NCI-H1436 (cell line): ENCODE measurements at places on chromosomes 5 and 9.

GRCh38 chr5:674630-675011 lies 18.5 kb downstream of the TPPP start:
- DNase-seq: no peak

DNA sequence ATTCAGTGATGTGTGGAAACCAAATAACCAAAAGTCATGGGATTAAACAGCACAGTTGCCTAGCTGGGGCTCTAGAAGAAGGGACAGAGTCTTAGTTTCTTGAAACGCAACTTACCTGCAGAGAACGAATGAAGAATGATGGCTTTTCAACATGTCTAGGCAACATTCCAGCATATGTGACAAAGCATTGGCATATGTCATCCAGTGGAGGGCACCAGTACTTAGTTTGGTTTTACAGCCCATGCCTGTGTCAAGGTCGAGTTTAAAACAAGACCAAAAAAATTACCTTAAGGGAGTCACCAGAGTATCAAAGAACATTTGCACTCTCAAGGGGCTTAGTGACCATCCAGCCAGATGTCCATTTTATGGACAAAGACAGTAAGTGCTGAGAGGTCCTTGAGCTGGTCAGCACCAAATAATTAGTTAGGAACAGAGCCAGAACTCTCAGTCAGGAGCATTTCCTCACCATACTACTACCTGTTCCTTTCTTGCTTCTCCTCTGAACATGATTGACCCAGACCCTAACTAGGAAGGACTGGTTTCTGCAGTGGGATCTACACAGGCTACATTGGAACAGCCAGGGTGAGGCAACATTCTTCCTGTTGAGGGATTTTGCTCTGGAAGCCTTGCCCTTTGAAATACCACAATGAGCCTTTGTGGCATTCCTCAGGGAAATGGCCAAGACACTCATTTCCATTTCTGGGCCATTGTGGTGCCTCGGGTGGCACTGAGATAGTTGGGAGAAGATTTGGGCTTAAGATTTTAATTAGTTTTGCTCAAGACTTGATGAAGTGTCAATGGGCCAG lies 75.4 kb upstream of the ANKH start:
- DNase-seq: no peak

DNA sequence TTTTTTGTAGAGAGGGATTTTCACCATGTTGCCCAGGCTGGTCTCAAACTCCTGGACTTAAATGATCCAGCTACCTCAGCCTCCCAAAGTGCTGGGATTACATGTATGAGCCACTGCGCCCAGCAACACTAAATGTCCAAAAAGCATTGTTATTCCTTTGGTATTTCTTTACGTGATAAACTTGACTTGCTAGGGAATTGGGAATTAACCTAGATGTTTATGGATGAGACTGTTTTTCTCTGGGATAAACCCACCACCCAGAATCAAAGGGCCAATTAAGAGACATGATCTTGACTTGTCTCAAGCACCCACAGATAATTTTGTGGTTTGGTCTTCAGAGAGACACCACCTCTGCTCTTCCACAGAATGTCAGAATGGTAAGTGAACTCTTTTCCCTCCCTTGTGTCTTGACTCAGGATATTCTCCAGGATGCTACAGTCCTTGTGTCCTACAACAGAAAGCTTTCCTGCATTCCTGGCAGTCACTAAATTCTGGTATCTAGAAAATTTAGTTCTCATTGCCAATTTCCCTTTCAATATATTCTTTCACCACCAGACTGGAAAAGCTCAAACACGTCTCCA lies 55.7 kb downstream of the ALDH1A1 start:
- DNase-seq: no peak

GRCh38 chr5:64691291-64691690 lies 988 bp downstream of the SHISAL2B start:
- no peak for DNase-seq

DNA sequence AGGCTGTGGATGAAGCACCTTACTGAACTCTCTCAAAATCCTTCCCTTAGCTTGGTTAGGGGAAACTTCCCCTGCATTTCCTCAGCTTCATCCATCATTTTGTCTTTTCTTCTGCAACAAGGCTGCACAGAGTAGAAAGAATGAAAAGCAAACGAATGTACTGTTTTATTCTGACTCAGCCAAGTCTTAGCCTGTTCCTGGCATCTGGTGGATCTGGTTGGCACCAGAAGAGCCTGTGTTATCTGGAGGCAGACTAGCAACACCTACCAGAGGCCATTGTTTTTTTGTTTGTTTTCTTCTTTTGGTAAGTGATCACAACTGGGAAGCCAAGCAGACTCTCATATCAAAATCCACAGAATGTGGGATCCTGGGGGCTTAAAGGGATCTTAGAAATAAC lies 200.7 kb downstream of the FANCC start:
- DNase-seq: no peak

DNA sequence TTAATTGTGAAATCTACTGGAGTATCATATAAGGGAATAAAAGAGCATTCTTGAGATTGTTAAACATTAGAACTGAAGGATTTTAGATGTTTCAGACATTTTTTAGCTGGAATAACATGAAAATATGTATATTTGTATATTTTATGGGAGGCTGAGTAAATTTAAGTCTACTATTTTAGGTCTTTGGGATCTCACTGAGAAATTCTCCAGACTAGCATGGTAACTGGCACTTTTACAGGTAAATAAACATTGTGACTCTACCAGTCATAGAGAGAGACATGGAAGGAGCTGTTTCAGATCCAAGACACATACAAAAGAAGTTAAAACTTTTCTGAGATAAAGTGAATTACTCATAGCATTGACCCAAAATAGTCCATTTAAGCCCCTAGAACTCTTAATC lies 59.4 kb downstream of the NDUFAF2 start:
- no peak for DNase-seq

- DNase-seq: no peak
These were observed 114.4 kb downstream of the SLC28A3 start for GRCh38 chr9:84226126-84226525.

- DNase-seq: no peak
These were observed 1074.2 kb upstream of the WWC1 start for GRCh38 chr5:167217097-167217743.

DNA sequence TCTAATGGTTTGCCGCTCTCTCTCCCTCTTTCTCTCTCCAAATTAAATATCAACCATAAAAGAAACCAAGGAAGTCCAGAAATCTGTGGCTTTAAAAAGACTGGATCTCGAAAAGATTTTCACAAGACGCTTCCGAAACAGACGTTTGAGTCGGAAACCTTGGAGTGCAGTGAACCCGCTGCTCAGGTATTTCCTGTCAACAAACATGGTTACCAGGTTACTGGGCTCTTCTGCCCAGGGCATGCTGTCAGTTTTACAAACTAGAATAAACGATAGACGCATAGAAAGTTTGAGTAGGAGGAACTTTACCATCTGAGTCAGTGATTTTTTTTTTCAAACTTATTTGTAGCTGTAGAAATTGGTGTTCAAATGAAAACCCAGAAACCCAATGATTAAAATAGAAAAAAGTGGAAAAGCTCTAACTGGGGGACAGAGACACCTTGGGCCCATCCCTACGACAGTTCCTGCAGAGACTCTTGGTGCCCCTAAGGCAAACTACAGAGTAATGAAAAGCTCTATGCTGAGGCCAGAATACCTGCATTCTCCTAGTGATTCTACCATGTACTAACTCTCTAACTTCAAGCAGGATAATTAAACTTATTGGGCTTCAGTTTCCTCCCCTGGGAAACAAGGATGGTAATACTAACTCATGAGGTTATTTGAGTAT lies 90.0 kb downstream of the DOCK8 start:
- DNase-seq: no peak

DNA sequence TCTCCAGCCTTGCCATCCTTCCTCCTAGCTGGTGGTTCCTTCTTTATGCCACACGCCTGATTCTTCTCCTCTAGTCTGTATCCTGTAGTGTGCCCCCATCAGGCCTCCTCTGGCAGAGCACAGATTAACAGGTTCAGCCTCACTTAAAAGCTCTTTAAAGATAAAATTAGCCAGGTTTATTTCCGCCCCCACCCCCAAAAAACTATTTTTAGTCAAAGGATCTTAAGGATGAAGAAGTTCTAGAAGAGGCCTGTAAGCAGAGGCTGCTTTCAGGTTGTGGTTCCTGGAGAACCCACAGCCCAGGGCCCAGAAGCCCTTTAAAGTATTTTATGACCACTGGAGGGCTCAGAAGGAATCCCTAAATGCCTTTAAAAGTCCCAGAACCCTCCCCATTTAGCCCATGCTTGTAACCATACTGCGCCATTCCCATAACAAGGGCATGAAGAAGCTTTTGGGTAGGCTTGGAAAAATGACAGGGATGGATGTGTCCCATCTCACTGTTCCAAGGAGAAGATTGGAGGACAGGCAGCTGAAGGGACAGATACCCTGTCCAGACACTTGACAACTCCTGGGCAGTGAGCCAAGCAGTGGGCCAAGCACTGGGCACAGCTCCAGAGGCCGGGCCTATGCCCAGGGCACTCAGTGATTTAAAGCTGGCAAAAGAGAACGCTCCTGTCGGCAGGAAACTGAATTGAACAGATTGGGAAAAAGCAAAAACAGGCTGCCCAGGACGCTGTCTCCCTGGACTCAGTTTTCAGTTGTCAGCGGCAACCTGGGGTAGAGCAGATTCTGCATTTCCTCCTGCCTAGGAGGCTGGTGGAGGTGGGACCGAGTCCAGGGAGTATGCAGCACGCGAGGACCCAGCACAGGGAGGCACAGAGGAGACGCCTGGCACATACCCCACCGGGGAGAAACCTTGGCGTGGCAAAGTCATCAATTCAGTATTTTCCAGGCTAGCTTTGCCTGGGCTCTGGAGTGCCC lies 106.3 kb upstream of the SSBP2 start:
- peak; percentile 12 for DNase-seq

- DNase-seq: no peak
These were observed 41.1 kb downstream of the PTPRD start for GRCh38 chr9:10571699-10572098.

DNA sequence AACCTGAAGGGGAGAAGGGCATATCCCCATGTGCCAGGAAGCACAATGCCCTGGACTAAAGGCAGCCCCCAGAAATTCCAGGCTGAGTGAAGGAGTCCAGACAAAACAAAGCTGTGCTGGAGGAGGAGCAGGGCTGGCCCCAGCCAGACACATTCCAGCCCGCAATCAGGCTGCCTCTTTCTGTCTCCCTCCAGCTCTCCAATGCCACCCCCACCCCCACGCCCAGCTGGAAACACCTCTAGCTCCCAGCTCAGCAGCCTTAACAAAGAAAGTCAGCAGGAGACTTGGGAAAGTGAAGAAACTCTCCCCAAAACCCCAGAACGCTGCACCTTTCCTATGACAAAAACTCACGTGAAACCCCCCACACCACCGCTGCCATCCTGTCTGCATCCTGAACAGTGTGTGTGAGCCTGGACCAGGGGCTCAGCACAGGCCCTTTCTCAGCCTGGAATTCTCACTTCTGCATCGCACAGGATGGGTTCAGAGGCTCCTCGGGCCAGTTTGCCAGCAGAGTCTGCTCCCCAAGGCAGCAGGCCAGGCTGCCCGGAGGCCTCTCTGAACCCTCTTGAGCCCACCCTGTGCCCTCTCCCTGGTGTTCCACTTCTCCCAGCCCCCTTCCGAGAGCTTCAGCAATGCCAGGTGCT lies 96.2 kb upstream of the ICE1 start:
- DNase-seq: no peak

- no peak for DNase-seq
These were observed 50.2 kb downstream of the FAM114A2 start for GRCh38 chr5:153988510-153988909.

DNA sequence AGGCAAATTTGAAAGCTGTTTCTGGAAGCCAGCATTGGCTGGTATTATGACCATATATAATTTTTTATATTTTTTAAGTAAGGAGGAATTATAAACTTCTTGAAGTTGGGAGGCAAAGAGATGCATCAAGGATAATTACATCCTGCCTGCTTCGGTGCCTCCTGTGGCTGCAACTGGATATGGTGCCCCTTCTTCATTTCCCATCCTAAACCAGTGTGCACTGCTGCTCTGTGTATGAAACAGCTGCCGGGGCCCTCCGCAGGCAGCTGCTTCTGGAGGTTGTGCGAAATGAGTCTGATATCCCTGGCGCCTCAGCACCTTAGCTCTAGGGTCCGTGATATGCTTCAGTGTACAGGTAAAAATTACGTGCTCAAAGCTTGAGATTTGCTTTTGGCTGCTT lies 304.2 kb downstream of the ENC1 start:
- no peak for DNase-seq

GRCh38 chr5:130715541-130715940 lies 449.5 kb downstream of the HINT1 start:
- no peak for DNase-seq

DNA sequence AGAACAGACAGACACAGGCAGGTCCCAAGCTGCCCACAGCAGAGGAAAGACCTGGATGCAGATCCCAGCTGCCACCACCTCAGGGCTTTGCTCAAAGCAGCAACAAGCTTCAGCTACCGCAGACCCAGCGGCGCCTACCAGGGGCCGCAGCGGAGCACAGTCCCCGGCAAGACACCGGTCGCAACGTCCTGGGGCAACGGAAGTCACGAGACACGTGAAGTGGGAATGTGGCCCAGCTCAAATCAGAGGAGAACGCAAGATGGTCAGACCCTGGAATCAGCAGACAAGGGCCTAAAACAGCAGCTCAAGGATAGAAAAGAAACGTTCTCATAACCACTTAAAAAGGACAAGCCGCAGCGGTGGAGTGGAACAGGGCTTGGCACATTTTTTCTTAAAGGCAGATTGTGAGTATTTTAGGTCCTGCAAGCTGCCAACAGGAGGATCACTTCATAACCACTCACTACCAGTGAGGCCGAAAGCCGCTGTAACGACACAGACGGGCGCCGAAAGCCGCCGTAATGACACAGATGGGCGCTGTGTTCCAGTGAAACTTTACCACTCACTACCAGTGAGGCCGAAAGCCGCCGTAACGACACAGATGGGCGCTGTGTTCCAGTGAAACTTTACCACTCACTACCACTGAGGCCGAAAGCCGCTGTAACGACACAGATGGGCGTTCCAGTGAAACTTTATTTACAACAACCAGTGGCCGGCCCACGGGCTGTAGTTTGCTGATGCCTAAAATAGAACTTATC lies 21.7 kb downstream of the SLC9A3 start:
- DNase-seq: no peak

DNA sequence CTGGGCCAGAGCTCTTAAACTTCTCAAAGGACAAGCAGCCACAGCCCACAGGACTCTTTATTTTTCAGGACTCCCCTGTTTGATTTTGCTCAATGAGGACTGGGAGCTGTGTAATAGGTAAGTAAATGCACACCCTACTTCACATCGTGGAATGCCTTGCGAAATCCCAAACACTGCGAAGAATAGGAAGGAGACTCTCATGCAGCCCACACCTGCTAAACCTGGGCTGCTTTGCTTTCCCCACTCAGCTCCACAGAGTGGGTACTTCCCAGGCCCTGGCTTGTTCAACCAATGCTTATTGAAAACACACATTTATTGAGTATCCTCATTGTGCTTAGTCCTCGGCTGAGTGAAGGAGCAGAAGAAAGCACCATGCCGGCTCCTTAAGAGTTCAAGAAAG lies 103.3 kb upstream of the FSTL4 start:
- DNase-seq: no peak

DNA sequence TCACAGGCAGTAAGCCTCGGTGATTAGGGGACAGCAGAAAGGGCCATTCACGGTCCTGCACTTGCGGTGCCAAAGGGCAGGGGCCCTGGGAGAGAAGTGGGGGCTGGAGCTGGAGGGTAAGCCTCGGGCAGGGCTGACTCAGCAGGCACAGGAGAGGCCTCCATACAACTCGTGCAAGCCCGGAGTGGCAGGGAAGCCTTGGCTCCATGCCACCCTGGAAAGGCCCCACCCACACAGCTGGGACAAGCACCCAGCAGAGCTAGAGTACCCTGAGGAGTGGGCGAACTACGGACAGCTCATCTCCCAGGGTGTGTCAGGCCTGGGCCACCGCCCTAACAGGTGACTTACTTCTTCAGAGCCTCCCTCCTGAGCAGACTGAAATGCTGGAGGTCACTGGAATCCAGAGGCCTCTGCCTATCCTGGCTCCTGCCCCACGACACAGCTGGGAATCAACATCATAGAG lies 5.6 kb upstream of the CAMK2A start:
- DNase-seq: no peak
